ENCODE measurements at places on chromosomes 2 and 18. TPM values are rescaled to one million over a fixed set of nuclear protein-coding genes. Genes with fewer than 3 reads are reported as not detected.

GRCh38 chr2:55550368-55551102, 31.0 kb downstream of the CFAP36 start:
- no peaks in the 10 kb centered on the region for H3K27me3 ChIP-seq
- H3K36me3 ChIP-seq = peaks cover 77% of the 10 kb centered on the region
- H3K27ac ChIP-seq = no peak overlapping the region
- peaks cover 8% of the 10 kb centered on the region for H3K4me1 ChIP-seq
- no peak for DNase-seq

GRCh38 chr2:54666634-54667265, 56.7 kb upstream of the EML6 start:
- no peaks in the 10 kb centered on the region for H3K4me1 ChIP-seq
- DNase-seq = peak; percentile 87
- no peaks in the 10 kb centered on the region for H3K27me3 ChIP-seq
- H3K27ac ChIP-seq = peak overlapping the region; percentile 78
- H3K36me3 ChIP-seq = peaks cover 23% of the 10 kb centered on the region
- H3K4me3 ChIP-seq = no peak overlapping the region

- H3K4me1 ChIP-seq = no peaks in the 10 kb centered on the region
- H3K27me3 ChIP-seq = no peaks in the 10 kb centered on the region
- no peak overlapping the region for H3K27ac ChIP-seq
- no peak overlapping the region for H3K4me3 ChIP-seq
- no peak for DNase-seq
These were observed 339.4 kb downstream of the DCC start for GRCh38 chr18:52679354-52679753.

- no peaks in the 10 kb centered on the region for H3K4me1 ChIP-seq
- DNase-seq = no peak
- H3K27me3 ChIP-seq = no peaks in the 10 kb centered on the region
- no peak overlapping the region for H3K27ac ChIP-seq
- no peaks in the 10 kb centered on the region for H3K36me3 ChIP-seq
- no peak overlapping the region for H3K4me3 ChIP-seq
These were observed 134.8 kb downstream of the ZNF385B start for GRCh38 chr2:179726461-179727180.

- H3K4me3 ChIP-seq = no peak overlapping the region
- H3K27ac ChIP-seq = no peak overlapping the region
- peaks cover 9% of the 10 kb centered on the region for H3K36me3 ChIP-seq
- no peaks in the 10 kb centered on the region for H3K27me3 ChIP-seq
These were observed 136.2 kb downstream of the NFATC1 start for GRCh38 chr18:79531926-79532312.

- no peak for DNase-seq
- H3K27ac ChIP-seq = no peak overlapping the region
- no peaks in the 10 kb centered on the region for H3K4me1 ChIP-seq
- H3K27me3 ChIP-seq = no peaks in the 10 kb centered on the region
- no peak overlapping the region for H3K4me3 ChIP-seq
- H3K36me3 ChIP-seq = no peaks in the 10 kb centered on the region
These were observed 342.3 kb upstream of the EPHA4 start for GRCh38 chr2:221914334-221914880.

GRCh38 chr2:152568531-152568930, 148.7 kb downstream of the PRPF40A start:
- H3K27ac ChIP-seq = no peak overlapping the region
- H3K36me3 ChIP-seq = no peaks in the 10 kb centered on the region
- H3K27me3 ChIP-seq = no peaks in the 10 kb centered on the region
- no peaks in the 10 kb centered on the region for H3K4me1 ChIP-seq
- no peak for DNase-seq
- no peak overlapping the region for H3K4me3 ChIP-seq

GRCh38 chr2:129756276-129756675, 223.2 kb upstream of the RAB6C start:
- no peaks in the 10 kb centered on the region for H3K4me1 ChIP-seq
- H3K4me3 ChIP-seq = no peak overlapping the region
- no peaks in the 10 kb centered on the region for H3K36me3 ChIP-seq

- no peaks in the 10 kb centered on the region for H3K4me1 ChIP-seq
- no peak for DNase-seq
- no peaks in the 10 kb centered on the region for H3K27me3 ChIP-seq
- H3K36me3 ChIP-seq = no peaks in the 10 kb centered on the region
- no peak overlapping the region for H3K27ac ChIP-seq
These were observed 31.7 kb downstream of the L3MBTL4 start for GRCh38 chr18:6382963-6383362.

- no peaks in the 10 kb centered on the region for H3K36me3 ChIP-seq
- DNase-seq = no peak
- no peak overlapping the region for H3K4me3 ChIP-seq
These were observed 1.7 kb downstream of the ATF2 start for GRCh38 chr2:175166216-175166824.

DNA sequence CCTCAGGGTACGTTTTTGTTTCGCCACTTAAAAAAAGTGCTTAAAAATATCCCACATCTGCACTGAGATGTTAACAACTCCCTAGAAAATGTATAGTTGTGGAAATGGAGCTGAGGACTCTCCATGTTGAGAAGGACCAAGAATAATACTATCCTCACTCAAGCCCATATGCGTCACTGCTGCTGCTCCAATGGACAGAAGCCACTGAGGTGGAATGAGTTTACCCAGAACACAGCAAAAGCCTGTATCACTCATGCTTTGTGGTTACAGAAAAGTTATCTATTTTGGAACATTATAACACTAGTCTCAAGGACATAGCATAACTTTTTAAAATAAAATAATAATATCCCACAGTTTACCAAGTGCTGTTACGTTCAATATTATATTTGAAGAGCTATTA, 31.9 kb downstream of the DSC3 start:
- no peaks in the 10 kb centered on the region for H3K4me1 ChIP-seq
- no peaks in the 10 kb centered on the region for H3K36me3 ChIP-seq
- no peak for DNase-seq
- H3K4me3 ChIP-seq = no peak overlapping the region
- no peaks in the 10 kb centered on the region for H3K27me3 ChIP-seq
- no peak overlapping the region for H3K27ac ChIP-seq

DNA sequence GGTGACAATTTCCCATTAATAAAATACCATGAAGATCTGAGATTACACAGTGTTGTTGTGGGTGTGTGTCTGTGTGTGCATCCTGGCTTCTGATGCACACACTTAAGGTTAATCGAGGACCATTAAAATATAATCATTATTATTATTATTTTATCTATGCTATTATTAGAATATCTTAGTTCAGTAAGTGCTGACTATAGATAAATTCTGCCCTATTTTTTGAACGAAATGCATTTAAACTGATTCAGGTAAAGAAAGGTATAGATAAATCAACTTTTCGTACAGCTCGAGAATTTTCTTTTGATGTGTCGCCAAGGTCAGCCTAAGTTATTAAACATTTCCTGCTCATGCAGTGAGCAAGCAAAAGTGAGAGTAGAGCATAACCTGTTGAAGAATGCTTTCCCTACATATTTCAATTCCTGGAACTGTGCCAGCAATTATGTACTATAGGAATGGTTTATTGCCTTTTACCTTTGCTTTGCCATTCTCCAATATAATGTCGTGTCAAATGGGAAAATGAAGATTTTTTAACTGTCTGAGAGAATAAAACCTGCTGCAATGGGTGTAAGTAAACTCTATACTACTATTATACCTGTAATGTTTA, 25.8 kb downstream of the KCNJ3 start:
- no peak overlapping the region for H3K27ac ChIP-seq
- H3K4me3 ChIP-seq = no peak overlapping the region
- no peaks in the 10 kb centered on the region for H3K27me3 ChIP-seq
- H3K4me1 ChIP-seq = no peaks in the 10 kb centered on the region
- no peaks in the 10 kb centered on the region for H3K36me3 ChIP-seq
- DNase-seq = no peak

- no peak overlapping the region for H3K4me3 ChIP-seq
- H3K27me3 ChIP-seq = no peaks in the 10 kb centered on the region
- H3K36me3 ChIP-seq = no peaks in the 10 kb centered on the region
- H3K27ac ChIP-seq = no peak overlapping the region
- H3K4me1 ChIP-seq = peaks cover 2% of the 10 kb centered on the region
- no peak for DNase-seq
These were observed 300.8 kb upstream of the MEX3C start for GRCh38 chr18:51498085-51498855.

- no peaks in the 10 kb centered on the region for H3K36me3 ChIP-seq
- H3K27me3 ChIP-seq = no peaks in the 10 kb centered on the region
These were observed 89.2 kb upstream of the CTDP1 start for GRCh38 chr18:79590191-79591031.

DNA sequence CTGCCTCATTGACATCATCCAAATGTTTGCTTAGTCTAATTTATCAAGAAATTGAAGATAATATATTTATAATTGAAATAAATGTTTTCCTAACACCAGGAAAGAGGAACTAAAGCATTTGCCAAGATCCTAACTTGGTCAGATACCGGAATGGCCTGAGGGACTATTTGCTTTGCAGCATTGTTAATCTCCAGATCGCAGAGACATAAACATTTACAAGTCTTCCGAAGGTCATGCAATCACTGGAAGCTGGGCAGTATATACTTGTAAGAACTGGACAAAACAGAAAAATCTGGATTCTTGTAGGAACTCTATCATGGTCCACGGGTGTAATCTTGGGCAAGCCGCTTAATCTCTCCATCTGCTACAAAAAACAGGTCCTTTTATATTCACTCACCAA, 42.2 kb downstream of the CYBRD1 start:
- H3K36me3 ChIP-seq = no peaks in the 10 kb centered on the region
- no peaks in the 10 kb centered on the region for H3K27me3 ChIP-seq
- H3K4me1 ChIP-seq = no peaks in the 10 kb centered on the region
- DNase-seq = no peak

The GPR148 gene
- total RNA-seq = not detected

The OSBPL6 gene
- total RNA-seq = 2.2 TPM

The CHST10 gene
- total RNA-seq = 7.8 TPM

The SLC30A3 gene
- 0.68 TPM for total RNA-seq

The TUBA4B gene
- total RNA-seq = not detected

The PCARE gene
- not detected for total RNA-seq
